ENCODE measurements at places on chromosomes 5 and 9. TPM values are rescaled to one million over a fixed set of nuclear protein-coding genes. Genes with fewer than 3 reads are reported as not detected.

Gene ZFAND5
- 281 TPM for total RNA-seq

Gene NSG2
- not detected for total RNA-seq

Gene FBP2
- not detected for total RNA-seq

Gene HTR4
- 0.34 TPM for total RNA-seq

Gene NTNG2
- 0.34 TPM for total RNA-seq

Gene SLC4A9
- not detected for total RNA-seq

Gene CDK9
- total RNA-seq: 57.2 TPM

Gene PRR7
- 7.9 TPM for total RNA-seq

Gene GLRA1
- not detected for total RNA-seq

Gene CDKN2B-AS1
- not detected for total RNA-seq

Gene ZNF618
- 5.8 TPM for total RNA-seq

Gene PAEP
- total RNA-seq: not detected

Gene COL5A1
- 15.0 TPM for total RNA-seq

Gene RNF180
- 11.3 TPM for total RNA-seq

Gene TTLL11
- total RNA-seq: 7.2 TPM

Gene RFK
- total RNA-seq: 6.3 TPM
